ENCODE measurements at places on chromosomes 11 and 22. TPM values are rescaled to one million over a fixed set of nuclear protein-coding genes. Genes with fewer than 3 reads are reported as not detected.

The RAB36 gene
- total RNA-seq, result 0.44 TPM

The PGR gene
- total RNA-seq, result not detected

The C11orf97 gene
- total RNA-seq, result not detected

The PAMR1 gene
- 0.22 TPM for total RNA-seq

The CHCHD10 gene
- 5.7 TPM for total RNA-seq

The PRR33 gene
- not detected for total RNA-seq

The RNF141 gene
- total RNA-seq, result 49.0 TPM

The DERL3 gene
- total RNA-seq, result 0.40 TPM

The RGL4 gene
- total RNA-seq, result not detected

The GTSE1 gene
- total RNA-seq, result 0.99 TPM

The CCDC87 gene
- total RNA-seq, result under 0.01 TPM

The NCAM1 gene
- total RNA-seq, result 1.2 TPM

The FOXRED2 gene
- 3.1 TPM for total RNA-seq

The CYB5R3 gene
- total RNA-seq, result 99.0 TPM

The CEP126 gene
- 0.65 TPM for total RNA-seq

The EI24 gene
- 96.4 TPM for total RNA-seq

The GLB1L3 gene
- total RNA-seq, result not detected

The C11orf21 gene
- total RNA-seq, result not detected

The RTN4R gene
- 0.65 TPM for total RNA-seq

The MIOX gene
- not detected for total RNA-seq

The APOBEC3B gene
- total RNA-seq, result 1.3 TPM

The APLNR gene
- under 0.01 TPM for total RNA-seq

The PARVG gene
- 0.22 TPM for total RNA-seq

The SPDYC gene
- not detected for total RNA-seq

The MRGPRX4 gene
- total RNA-seq, result 0.79 TPM

The C11orf42 gene
- total RNA-seq, result not detected

The RHOD gene
- 10.2 TPM for total RNA-seq

The BTG4 gene
- not detected for total RNA-seq

The ART5 gene
- not detected for total RNA-seq

The MPEG1 gene
- total RNA-seq, result not detected

The RBMXL2 gene
- total RNA-seq, result not detected

The OR8G1 gene
- total RNA-seq, result not detected

The THY1 gene
- 0.20 TPM for total RNA-seq

The MFRP gene
- total RNA-seq, result not detected

The GRIA4 gene
- not detected for total RNA-seq

The OR51I1 gene
- not detected for total RNA-seq

The DKK3 gene
- 219 TPM for total RNA-seq

All from lung microvascular endothelial cell (primary cell).